NCI-H460 (cell line): ENCODE measurements at places on chromosomes 13 and 19.

GRCh38 chr13:43269037-43269481 lies 245.7 kb downstream of the DNAJC15 start:
- peak; percentile 89 for DNase-seq

- no peak for DNase-seq
Observed at GRCh38 chr19:335486-336066, 9.0 kb downstream of the MIER2 start.

DNA sequence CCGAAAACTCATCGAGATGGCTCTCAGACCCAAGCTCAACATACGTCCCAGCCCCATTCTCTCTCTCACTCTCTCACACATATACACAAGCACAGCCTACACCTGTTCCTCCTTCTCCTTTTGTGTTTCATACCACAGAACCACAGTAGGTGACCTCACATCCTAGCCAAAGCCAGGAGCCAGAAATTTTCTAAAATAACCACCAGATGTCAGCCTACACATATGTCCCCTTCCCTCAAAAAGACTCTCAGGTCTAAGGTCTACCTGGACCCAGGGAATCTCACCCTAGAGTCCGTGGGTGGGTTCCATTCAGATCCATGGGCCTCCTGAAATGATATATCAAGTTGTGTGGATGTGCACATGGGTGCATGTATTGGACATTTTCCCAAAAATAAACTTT lies 104.2 kb upstream of the IPO5 start:
- DNase-seq, result no peak

DNA sequence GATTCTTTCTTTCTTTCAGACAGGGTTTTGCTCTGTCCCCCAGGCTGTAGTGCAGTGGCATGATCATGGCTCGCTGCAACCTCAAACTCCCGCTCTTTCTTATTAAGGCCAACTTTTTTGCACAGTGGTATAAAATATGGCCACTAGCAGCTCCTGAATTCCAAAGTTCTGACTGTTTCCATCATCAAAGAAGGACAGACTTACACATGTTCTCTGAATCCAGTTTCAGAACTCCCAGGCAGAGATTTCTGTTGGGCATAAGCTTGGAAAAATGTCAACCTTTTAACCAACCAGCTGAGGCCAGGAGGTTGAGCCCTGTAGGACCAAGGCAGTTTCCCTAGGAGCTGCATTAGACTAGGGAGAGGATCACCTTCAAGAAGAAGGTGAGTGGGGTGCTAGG lies 184.1 kb downstream of the HS6ST3 start:
- DNase-seq, result no peak

DNA sequence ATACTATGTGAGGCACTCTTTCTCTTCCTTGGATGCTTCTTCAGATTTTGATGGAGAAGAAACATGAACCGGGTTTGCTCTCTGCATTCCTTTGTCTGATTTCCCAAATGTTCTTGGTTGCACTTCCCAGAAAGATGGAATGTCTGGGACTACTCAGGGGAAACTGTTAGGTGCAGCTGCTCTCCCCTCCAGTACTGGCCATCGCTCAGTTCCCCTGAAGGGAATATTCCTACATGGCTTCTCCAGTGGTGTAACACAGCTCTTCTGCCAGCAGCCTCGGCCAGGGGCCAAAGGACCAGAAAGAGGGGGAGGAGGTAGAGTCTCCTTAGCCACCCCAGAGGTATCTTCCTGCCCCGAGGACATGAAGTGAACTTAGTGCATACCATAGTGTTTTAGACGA lies 33.5 kb upstream of the SPRY2 start:
- DNase-seq, result no peak

- no peak for DNase-seq
Observed at GRCh38 chr19:45216667-45217066, 28.5 kb downstream of the EXOC3L2 start.
